ENCODE measurements at places on chromosomes 4 and X.

DNA sequence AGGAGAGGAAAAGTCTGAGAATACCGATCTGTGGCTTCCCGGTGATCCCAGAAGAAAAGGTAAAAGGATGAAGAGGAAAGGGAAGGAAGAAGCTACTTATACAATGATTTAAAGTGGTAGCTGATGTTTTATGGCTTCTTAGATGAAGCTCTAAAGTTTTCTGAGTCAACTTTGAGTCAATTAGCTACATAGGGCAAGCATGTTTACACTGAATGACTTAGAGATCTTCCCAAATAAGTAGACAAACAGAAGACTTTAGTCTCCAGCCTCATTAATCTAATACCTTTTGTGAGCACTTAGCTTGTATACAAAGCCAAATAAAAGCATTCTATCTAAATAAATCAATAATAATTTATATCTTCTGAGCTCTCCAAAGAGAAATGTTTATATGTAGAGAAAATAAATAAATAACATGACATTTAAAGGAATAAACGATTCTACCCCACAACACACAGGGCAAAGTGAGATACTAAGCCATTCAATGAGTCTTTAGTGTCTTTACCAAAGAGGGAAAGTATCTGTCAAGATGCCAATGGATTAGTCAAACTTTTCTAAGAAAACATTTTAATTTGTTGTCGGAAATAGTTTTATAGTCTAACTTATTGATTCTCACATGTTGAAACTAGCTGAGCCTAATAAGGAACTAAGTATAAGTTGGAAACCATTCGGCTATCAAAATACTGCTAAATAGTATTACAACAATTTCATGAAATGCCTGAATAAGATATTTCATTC is 46.0 kb upstream of the TMEM184C start:
- peak; percentile 35 for DNase-seq

DNA sequence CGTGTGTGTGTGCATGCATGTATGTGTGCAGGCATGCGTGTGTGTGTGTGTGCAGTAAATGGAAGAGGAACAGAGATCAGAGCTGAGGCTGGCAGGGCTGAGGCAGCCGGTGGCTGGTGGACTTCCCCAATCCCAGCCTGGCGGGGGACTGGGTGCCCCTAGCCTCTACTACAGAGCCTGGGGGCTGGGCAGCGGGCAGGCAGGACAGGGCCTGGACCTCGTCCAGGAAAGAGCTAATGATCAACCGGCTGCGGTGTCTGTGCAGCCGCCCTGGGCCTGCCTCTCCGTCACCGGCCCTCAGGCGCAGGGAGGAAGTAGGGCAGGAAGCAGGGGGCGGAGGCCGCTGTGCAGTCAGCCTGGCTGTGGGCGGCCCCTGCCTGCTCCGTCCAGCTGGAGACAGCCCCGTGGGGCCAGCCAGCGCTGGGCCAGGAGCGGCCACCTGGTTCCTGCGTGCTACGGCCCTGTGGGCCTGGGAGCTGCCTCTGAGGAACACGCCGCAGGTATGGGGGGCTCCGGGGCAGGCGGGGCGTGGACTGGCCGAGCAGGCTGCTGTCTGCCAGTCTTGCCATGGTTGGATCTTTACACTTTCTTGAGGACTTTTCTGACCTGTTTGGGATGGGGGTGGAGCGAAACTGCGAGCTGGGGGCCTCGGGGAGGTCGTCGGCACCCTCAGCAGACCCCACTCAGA is at the start of gene SH3TC1:
Gene SH3TC1 (plus strand): TSS at position 385 of the 688 bp plus-strand sequence. CDS start 5,905 bp downstream, outside the sequence.
- DNase-seq, result peak; percentile 65

- no peak for DNase-seq
These were observed 180.2 kb downstream of the PALLD start for GRCh38 chr4:168677063-168677462.

- no peak for DNase-seq
These were observed 141.0 kb downstream of the TSPAN5 start for GRCh38 chr4:98517218-98518021.

DNA sequence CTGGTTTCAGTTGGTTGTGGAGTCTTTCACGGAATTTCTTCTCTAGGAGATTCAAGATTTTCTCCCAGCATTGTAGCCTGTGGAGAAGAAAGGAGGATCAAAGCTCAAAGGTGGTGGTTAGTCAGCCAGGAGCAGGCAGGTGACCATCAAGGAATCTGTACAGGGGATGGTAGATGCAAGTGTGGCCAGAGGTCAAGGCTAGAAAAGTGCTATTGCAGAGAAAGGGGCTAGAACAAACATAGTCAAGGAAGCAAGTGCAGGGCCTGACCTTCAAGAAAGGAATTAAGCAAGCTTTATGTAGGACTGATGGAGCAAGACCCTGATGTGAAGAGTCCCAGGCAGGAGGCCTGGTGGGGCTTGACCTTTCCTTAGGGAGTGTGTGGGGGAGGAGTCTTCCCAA is 16.1 kb downstream of the HADH start:
- no peak for DNase-seq
